ENCODE measurements at places on chromosomes 11 and 22.

DNA sequence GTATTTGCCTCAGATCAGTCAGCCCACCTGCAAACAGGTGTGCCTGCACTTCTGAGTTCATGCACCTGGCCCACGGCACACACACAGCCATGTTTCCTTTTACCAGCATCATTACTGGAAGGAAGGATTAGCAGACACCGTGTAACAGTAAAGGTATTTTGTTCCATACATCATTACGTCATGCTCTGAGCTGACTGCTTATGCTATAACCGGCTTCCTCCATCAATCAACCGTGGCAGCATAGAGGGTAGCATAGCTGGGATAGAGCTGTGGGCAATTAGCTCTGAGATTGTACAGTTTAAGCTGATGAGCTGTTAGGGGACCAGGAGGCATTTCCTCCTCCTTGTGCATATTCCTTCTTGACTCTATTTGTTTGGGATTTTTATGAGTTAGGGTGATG is 102.4 kb downstream of the ME3 start:
- no peak for DNase-seq

GRCh38 chr11:11604370-11604990 is 17.3 kb downstream of the GALNT18 start:
- DNase-seq: no peak

DNA sequence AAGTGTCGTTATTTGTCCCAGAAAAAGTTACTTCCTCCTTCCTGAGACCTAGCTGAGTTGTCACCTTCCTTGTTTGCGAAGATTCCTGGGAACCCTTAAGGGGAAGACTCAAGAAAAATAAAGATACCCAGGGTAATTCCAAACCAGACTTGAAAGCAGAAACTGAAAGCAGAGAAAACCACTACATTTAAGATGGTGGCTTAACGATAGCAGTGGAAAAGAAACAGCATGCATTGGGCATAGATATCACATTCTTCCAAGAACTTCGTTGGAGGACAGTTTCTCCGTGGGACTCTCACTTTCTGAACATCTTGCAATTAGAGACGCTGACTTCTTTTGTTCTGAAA is 89.1 kb downstream of the FAM76B start:
- no peak for DNase-seq

GRCh38 chr22:23279781-23280180 is 99.5 kb downstream of the BCR start:
- DNase-seq: peak; percentile 22

DNA sequence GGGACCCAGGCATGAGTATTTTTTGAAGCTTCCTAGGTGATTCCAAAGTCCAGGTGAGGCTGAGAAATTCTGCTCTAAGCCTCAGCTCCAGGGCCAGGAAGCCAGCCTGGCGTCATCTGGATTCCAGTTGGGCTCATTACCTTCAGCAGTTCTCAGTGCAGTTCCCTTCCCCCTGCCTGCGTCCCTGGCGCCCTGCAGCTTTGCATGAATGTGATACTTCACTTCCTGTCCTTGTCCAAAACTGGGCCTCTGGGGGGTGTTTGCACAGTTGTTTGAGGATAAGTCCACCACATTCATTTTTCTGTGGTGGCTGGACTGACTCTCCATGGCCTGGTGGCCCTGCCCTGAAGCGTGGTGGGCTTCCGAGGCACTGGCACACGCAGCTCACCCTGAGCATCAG is 98.1 kb downstream of the TENM4 start:
- no peak for DNase-seq

DNA sequence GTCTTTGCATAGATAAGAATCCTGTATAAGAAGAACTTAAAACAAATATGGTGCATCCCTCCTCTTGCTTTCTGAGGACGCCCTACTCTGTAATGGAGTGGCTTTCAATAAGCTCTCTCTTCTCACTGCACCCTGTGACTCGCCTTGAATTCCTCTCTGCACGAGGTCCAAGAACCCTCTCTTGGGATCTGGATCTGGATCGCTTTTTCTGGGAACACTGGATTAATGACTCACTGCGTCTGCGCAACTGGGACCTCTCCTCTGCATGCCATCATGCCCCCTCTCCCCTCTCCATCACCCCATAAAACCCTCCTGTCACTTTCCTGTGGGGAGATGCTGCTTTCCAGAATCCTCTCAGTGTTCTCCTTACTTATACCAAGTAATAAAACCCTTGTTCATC is 15.1 kb upstream of the CABP2 start:
- peak; percentile 64 for DNase-seq
